ENCODE measurements at places on chromosomes 1 and 21.

- DNase-seq, result no peak
Measured at GRCh38 chr1:171790318-171790717, 8.9 kb downstream of the METTL13 start.

GRCh38 chr1:59272507-59272906 lies 24.4 kb upstream of the FGGY start:
- DNase-seq, result no peak

DNA sequence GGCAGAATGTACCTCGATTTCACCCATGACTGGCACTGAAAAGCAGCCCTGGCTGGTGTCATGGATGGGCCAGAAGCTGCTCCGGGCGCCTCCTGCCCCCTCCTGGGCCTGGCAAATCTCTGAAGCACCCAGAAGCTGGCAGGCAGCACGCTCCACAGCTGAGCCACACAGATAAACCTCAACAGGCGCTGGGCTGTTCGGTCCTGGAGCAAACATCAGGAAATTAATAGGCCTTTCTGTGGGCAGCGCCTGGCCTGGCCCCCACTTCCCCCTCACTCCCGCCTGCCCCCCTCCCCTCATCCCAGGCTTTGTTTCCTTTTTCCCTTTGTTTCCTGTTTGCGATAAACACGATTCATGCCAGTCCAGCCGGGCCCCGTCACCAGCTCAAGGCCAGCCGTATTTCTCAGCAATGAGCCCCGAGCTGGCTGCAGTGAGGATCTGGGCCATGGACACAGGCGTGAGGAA lies 20.1 kb upstream of the DISP3 start:
- DNase-seq, result no peak

DNA sequence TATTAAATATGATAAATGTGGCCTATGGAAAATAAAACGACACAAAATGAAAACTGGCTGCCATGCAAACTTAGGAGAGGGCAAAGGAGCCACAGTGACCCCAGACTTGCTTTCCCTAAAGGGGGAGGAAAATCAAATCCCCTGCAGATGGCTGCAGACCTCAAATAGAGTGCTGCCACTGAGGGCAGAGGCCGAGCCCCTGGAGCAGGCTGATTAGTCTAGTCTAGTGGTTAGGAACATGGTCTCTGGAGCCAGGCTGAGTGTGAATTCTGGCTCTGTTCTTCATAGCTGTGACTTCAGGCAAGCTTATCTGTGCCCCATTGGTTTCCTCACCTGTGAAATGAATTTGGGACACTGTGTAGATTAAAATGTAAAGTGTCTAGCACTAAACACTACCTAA lies 60.8 kb downstream of the ITPKB start:
- no peak for DNase-seq

GRCh38 chr21:25985990-25986389 lies 184.6 kb downstream of the APP start:
- no peak for DNase-seq

GRCh38 chr1:161153176-161153575 lies 602 bp upstream of the UFC1 start:
- DNase-seq, result no peak

- no peak for DNase-seq
Measured at GRCh38 chr1:81582467-81582986, 218.2 kb upstream of the ADGRL2 start.

- no peak for DNase-seq
Measured at GRCh38 chr1:221159608-221160007, 280.4 kb downstream of the HLX start.

GRCh38 chr1:89369331-89369730 lies 5.5 kb downstream of the GBP6 start:
- DNase-seq, result no peak

- no peak for DNase-seq
Measured at GRCh38 chr1:178011465-178011828, 41.6 kb upstream of the SEC16B start.
